IPS DF 6.9 (cell line): ENCODE measurements at places on chromosomes 16 and 17.

DNA sequence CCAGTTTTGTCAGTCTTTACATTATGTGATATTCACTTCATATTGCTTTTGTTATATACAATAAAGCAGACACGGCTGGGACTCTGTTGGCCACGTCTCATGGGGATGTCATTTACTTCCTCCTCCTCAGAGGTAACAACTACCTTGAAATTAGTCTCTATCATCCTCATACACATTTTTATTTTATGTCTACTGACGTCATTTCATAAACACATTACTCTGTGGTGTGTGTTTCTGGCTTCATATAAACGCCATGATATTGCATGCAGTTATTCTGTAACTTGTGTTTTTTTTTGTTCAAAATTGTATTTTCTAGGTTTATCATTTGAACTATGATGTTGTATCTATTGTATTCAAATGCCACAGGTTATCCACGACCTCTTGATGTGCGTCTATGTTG lies 13.4 kb upstream of the IRF8 start:
- DNase-seq: no peak

GRCh38 chr16:8996891-8997290 lies 33.2 kb upstream of the USP7 start:
- no peak for DNase-seq

DNA sequence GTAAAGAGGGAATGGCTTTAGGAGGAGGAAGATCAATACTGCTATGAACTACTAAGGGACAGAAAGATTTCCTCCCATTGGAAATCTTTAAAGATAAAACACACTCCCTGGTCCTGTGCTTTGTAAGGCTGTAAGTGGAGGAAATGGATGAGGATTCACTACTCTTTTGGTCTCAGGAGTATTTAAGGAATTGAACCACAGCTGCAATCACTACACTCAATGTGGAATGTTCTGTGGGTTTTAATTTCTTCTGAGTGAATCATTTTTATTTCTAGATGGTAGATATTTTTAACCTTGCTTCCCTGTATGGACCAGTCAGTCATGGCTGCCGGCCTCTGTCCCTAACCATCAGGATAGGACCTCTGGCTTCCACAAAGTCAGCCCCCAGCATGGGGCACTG lies 65.6 kb downstream of the SDR42E1 start:
- DNase-seq: no peak

DNA sequence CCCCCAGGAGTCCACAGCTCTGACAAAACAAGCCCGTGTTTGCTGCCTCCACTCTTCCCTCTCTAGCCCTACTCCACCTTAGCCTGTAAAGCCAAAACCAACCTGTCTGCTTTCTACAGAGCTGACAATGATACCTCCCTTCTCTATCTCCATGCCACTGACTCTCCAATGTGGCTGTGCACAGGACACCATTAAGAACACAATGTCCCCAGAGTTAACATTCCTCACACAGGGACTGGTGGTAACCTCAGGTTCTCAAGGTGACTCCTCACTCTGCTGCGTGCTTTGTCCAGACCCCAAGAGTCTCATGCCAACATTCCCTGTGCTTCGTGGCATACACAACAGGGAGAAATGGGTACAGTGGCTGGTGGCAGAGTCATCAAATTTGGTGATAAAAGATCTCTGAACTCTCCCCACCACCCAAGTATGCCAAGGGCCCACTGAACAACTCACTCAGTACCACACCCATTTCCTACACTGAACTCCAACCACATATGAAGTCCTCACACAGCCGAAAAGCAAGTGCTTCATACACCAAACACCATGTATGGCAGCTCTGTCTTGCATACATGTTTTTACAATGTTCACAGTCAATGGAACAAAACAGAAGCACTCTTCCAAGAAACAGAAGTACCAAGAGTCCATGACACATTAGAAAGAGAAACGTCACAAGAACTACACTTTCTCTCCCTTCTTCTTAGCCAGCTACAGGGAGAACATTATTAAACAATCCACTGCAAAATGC lies 21.1 kb downstream of the CSNK2A2 start:
- DNase-seq: no peak

DNA sequence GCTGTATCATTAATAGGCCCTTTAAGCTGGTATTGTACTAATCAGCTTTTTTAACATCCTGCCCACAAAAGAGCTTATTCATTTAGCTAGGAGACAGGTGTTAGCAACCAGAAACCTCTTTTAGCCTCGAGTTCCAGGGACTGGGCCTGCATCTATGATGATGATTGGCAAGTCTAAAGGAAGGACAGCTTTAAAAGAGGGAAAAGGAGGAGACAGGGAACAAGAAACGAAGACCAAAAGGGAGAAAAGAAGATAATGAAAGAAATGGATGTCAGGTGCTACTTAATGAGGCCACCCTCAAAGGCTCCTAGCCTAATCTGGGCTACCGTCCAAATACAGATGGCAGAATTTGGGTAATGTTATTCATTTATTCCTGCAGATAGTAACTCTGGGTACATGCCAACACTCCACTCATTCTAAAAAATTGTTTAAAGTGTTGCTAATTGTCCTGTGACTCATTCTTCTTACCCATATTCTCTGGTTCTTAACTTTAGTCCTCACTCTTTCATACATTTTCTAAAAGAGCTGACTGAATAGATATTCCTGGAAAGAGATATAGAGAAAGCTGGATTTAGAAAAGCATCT lies 18.7 kb upstream of the RFFL start:
- no peak for DNase-seq

DNA sequence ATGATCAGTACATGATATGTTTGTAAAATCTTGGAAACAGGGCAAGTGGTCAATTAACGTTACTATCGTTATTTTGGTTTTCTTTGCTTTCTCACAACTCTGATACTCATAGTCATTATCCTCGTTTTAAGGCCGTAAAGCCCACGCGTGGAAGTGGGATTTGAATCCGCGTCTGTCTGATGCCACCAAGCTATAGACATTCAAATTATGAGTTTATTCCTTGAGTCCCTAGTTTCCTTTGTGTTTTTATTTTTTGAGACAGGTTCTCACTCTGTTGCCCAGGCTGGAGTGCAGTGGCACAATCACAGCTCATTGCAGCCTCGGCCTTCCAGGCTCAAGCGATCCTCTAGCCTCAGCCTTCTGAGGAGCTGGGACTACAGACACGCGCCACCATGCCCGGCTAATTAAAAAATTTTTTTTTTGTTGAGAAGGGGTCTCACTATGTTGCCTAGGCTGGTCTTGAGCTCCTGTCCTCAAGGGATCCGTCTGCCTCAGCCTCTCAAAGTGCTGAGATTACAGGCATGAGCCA lies 1.0 kb downstream of the DCTN5 start:
- no peak for DNase-seq

DNA sequence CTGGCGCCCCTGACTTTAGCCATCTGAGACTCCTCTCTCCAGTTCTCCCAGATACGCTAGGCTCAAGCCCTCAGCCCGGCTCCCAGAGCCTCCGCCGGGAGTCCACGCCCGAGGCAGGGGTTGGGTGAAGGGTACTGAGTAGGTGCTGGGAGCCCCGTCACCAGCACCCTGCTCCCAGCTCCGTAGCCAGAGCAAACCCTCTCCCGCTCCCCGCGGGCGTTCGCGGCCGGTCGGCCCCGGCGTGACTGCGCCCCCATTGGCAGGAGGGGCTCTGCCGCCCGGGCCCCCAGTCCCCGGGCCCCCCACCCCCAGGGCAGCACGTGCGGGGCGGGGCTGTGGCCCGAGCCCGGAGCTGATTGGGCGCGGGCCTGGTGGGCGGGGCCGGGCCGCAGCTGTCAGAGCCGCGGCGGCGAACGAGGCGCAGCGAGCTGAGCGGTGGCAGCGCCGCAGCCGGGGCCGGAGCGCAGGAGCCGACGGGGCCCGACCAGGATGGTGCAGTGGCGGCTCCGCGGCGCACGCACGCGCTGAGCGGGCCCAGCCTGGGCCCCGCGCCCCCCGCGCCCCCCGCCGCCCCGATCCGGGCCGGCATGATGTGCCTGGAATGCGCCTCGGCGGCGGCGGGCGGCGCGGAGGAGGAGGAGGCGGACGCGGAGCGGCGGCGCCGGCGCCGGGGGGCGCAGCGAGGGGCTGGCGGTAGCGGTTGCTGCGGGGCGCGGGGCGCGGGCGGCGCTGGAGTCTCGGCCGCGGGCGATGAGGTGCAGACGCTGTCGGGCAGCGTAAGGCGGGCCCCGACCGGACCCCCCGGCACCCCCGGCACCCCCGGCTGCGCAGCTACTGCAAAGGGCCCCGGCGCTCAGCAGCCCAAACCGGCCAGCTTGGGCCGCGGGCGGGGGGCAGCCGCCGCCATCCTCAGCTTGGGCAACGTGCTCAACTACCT lies at the start of gene SPNS2:
SPNS2 (plus strand) TSS at position 421 of the 937 bp plus-strand sequence; CDS start at position 588, 167 bp downstream.
- no peak for DNase-seq

DNA sequence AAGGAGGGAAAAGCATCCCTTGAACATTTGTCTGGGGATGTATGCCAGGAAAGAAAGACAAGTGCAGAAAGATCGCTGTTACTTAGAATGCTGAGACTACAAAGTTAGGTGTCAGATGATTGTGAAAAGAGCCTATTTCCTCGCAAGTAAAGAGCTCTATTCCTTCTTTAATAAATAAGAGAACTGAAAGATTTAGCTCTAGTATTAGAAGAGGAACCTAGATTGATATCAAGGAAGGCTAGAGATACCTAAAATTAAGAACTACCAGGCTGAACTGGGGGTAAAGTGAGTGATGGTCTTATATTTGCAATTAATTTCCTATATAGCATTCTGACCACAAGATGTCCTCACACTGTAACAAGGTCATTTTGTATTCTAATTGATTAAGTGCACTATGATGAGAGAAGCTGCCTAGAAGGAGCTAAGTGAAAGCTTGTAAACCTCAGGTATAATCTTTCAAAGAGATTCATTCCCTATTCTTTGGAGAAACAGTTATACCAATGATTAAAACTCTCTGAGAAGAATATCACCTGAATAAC lies 62.3 kb downstream of the SSH2 start:
- no peak for DNase-seq

GRCh38 chr16:17305694-17306093 lies 165.1 kb downstream of the XYLT1 start:
- DNase-seq: no peak

- DNase-seq: no peak
Measured at GRCh38 chr17:82709024-82709675, 7.4 kb upstream of the FN3KRP start.

DNA sequence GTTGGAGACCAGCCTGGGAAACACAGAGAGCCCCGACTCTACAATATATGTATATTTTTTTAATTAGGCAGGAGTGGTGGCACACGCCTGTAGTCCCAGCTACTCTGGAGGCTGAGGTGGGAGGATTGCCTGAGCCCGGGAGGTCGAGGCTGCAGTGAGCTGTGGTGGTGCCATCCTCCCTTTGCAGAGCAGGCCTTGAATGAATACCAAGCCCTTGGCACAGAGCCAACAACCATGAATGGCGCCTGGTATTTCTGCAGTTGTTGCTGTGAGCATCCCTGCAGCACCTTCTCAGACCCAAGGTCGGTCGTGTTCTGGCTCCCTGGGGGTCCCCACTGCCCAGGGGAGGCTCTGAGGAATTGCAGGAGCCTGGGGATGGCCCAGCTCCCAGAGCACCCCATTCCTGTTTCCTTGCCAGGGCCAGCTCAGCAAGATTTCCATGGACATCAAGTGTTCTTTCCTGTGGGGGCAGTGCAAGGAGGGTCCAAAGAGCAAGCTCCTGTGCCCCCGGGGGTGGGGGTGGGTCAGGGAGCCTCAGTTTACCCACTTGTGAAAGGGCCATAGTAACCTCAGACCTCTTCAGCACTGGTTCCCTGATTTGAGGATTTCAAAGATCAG lies 25.6 kb upstream of the RMI2 start:
- DNase-seq: no peak

- no peak for DNase-seq
Measured at GRCh38 chr16:81684242-81684837, 94.8 kb upstream of the PLCG2 start.

DNA sequence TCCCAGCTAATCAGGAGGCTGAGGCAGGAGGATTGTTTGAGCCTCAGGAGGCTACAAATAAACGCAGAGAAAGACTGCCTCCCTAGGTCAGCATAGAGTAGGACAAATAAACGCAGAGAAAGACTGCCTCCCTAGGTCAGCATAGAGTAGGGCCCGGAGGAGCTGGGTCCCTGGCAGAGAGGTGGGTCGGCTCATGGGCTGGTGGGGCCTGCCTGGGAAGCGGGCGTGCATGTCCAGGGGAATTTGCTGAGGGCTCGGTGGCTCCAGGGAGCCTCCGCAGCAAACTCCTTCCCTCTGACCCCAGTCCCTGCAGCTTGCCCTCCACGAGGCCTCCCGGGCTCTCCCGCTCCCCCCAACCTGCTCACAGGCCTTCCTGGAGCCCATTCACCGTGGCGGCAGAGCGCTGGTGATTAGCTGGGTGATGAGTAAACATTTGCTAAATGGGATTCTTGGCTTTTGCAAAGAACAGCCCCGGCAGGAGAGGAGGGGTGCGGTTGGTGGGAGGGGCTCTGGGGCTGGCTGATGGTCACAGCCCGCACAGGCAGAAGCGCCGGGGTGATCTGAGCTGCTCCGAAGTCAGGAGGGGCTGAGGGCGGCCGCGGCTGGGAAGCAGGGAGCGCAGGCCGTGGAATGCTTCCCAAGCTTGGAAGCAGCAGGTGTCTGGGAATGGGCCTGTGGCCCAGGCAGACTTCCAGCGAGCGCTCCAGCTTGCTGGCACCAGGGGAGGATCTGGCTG lies 93.1 kb downstream of the RTN4RL1 start:
- DNase-seq: peak; percentile 22

DNA sequence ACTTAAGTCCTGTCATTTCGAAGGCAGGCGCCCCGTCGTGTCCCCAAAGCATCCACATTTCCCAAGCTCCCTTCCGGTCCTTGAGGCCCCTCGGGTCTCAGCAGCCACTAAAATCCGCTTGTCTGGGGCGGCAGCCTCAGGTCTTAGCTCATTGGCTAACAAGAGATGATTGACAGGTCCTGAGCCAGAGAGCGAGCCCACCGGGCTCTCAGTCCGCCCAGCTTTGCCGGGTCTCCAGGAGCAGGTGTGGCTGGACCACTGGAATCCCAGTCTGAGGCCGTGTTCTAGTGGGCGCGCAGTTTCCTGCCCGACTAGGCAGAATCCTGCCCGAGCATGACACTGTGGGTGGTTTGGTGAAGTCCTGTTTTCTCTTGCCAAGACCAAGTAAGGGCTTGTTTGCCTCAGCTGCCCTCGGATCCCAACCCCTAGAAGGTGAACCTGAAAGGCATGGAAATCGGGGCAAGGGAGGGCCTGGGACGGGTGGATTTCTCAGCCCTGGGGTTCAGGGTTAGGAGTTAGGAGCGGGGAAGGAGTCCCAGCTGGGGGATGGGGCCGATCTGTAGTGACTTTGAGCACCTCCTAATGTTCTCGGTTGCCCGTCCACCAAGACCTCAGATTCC lies 42.8 kb downstream of the MRC2 start:
- peak; percentile 60 for DNase-seq

DNA sequence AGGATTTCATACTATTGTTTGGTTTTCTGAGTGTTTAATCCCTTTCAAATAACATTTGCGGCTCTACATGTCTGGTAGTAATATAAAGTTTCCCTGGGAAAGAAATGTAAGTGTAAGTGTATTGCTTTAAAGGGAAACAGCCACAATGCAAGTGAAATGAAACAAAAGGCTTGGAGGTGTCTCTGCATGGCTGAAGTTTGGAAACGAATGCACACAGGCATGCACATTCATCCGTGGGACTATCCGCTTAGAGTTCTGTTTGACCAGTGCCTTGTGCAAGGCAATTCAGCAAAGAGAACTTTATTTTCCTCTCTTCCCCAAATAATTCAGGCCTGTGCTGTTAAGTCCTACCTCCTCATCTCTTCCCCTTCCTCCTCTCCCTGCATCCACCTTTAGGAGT lies 56.1 kb upstream of the MRTFB start:
- no peak for DNase-seq
